Stimulated activated naive CD8-positive, alpha-beta T cell treated with anti-CD3 and anti-CD28 coated beads, Interleukin-15, amount 100 ng/mL, for 72 hours (primary cell): ENCODE measurements at places on chromosomes 7 and 10.

- DNase-seq: no peak
Measured at GRCh38 chr7:5514440-5515035, 90.9 kb upstream of the TNRC18 start.

DNA sequence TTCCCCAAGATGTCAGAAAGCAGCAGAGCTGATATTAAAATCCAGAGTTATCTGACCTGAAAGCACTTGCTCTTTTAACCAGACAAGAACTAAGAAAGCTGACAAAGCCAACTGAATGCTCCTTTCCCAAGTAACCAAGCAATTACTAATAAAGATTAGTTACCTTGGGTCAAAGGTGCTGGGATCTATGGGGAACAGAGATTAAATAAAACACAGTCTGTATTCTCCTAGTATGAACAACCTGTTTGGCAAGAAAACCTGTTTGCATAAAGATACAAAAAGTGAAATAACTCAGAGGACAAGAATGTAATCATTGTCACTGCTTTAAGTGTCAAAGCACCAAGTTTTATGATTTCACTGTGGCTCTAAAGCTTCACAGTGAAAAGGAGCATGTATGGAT is 35.7 kb downstream of the ITPRID1 start:
- no peak for DNase-seq

DNA sequence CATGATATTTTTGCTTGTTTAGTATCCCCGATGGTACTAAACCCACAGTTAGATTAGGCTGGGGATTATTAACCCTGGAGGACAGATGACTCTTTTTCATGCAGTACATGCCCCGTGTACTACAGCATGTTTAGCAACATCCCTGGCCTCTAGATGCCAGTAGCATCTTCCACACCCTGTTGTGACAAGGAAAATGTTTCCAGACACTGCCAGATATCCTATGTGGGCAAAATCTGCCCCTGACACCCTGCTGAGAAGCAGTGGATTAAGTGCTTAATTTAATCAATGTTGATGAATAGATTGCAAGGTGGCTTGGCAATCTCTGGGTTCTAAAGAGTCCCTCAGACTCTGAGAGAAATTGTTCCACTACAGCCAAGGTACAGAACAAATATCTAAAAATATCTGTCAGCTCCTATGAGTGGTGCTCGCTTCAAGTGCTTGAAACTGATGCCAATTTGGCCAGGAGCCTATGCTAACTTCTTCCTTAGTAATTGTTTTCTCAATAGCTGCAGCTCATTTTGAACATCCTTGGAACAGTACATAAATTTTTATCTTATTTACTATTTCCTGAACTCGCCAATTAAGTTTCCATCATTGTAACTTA is 247.0 kb downstream of the SORCS1 start:
- DNase-seq: no peak

GRCh38 chr7:74722153-74722552 is 51.7 kb upstream of the NCF1 start:
- no peak for DNase-seq

GRCh38 chr7:93838966-93839365 is 51.6 kb downstream of the TFPI2 start:
- DNase-seq: no peak

- no peak for DNase-seq
Measured at GRCh38 chr10:44747593-44748172, 163.5 kb upstream of the TMEM72 start.

- DNase-seq: peak; percentile 82
Measured at GRCh38 chr10:43105102-43105955, 28.5 kb downstream of the RET start.

DNA sequence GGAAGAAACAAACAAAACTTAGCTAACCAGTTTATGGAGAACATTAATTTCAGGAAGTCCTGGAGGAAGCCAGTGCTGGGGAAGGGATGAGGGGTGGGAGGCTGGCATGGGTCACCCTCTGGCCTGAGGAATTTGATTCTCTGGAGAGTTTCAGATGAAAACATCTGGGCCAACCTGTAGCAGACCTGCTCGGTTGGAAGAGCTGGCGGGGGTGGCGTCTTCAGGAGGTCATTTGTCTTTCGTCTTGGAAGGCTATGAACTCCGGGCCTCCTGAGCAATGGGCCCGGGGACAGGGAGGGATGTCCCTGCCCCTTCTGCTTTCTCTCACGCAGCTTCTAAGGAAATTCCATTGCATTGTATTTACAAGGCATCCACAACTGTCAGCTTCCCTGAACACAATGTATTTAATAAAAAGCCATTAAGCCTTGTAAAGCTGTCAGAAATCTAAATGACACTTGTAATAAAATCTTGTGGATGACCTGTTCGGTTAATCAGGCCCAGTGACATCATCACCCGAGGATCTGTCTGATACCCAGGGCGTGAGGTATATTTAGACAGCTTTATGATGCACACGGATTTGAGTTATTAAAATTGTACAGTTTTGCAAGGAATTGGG is 250.5 kb downstream of the RAB11FIP2 start:
- DNase-seq: no peak

- DNase-seq: no peak
Measured at GRCh38 chr7:70744492-70744891, 387.5 kb upstream of the GALNT17 start.

- DNase-seq: no peak
Measured at GRCh38 chr10:72764151-72764550, 72.2 kb downstream of the MCU start.

- DNase-seq: peak; percentile 70
Measured at GRCh38 chr7:2405601-2406345, 2.4 kb downstream of the CHST12 start.

DNA sequence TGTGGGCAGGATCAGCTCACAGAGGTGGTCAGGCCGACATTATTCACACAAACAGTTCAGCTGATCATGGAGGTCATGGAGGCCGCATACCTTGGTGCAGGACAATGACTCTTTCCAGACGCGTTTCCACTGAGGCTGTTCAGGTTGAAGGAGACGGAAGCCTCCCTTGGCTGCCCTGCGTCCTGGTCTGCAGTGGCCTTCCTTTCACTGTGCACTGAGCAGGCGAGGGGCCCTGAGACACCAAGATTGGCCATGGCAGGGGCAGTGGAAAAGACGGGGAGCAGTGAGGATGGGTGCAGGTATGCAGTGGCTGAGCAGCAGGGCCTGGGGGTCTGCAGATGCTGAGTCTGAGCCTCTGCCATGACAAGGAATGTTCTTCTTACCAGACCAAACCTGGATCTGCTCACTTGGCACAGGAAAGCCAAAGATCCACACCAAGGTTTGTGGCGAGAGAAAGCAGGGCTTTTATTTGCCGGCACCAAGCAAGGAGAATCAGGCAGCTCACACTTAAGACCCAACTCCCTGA is 263.3 kb downstream of the GLRX3 start:
- no peak for DNase-seq

DNA sequence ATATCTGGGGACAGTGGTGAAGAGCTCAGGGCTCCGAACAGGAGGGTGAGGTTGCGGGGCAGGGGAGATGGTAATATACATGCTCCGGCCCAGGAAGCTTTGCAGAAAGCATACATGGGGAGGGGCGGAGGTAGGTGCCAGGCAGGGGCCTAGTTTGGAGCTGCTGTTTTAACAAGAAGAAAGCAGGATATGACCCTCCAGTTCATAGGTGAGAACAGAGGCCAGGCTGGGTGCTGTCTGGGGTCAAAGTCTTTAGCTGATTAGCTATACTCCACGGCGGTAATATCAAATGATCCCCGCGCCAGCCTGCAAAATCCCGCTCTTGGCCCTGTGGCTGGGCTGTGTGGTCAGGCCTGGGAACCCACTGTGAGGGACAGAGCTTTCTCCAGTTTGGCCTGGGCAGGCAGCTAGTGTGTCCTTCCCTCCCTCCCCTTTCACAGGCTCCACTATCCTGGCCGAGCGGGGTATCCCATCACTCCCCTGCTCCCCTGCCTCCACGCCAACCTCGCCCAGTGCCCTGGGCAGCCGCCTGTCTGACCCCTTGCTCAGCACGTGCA is 95.6 kb downstream of the NEURL1 start:
- DNase-seq: no peak

DNA sequence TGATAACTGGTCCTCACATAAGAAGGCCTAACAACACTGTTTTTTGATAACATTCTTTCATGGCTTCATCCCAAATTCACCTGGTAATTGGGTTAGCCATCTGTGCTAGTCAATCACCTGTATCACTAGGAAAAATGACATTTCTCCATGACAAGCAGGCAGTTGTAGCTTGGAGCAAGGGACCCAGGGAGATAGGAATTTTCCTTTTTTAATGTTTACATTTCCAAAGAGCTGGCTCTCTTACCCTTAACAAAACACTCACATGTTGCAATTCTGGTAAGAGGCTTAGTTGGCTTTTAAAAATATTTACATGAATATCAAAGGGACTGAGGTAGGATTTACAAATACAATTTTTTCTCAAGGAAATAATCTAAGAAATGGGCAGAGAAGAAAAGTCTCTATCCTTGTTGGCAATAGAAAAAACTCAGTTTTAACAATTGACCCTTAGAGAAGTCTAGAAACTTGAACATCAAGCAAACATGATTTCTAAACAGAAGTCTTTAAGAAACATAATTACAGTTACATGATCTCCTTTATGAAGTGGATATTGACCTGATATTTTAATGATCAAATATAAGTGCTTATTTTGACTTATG is 16.1 kb upstream of the AKR1C1 start:
- DNase-seq: no peak

DNA sequence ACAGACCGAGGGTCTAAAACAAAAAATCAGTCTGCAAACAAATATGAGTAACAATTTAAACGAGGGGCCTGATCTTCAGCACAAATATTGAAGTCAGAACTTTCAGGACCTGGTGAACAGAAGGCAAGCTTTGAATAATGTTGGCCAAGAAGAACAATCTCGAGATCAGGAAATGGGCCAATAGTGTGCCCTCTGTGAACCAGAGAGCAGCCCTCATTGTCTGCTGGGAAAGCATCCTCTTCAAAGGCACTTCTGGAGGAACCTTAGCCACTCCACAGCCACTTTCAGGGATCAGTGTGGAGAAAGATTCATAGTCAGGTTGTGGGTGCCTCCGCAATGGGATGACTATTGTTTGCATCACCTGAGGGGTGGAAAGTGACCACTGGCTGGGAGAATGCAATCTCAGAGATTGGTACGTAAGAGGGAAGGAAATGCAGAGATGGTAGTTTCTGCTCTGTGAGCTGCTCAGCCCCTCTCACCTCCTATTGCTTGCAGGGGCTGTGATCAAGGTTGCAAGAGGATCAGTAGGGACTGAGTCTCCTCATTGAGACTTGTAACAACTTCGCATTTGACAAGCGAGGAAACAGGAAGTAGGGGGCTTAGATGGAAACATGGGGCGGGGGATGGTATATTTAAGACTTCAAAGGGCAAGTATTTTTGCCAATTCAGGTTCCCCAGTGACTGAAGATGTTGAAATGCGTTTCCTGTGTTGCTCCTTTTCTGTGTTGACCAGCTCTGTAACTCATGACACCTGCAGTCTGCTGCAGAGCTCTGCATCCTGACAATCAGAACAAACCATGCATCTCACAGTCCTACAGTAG is 28.4 kb upstream of the IFRD1 start:
- peak; percentile 13 for DNase-seq

DNA sequence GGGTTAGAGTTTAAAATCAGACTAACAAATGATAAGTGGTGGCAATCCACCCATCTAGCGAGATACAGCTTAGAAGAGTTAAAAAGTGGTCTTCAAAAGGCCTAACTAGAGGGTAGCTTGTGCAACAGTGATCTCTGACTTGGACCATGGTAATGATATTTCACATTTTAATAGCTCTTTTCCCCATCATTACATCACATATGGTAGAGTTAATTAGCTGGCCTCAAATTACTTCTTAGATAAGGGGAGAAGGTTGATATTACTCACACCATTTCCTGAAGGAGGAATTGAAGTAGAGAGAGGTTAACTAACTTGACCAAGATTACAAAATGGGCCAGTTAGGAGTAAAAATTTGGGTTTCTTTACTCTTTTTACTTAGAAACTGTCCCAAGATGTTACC is 223.6 kb downstream of the PHTF2 start:
- DNase-seq: no peak

- DNase-seq: no peak
Measured at GRCh38 chr7:20290505-20291111, 40.1 kb upstream of the ITGB8 start.

- DNase-seq: no peak
Measured at GRCh38 chr10:18397906-18398305, 253.5 kb downstream of the NSUN6 start.

DNA sequence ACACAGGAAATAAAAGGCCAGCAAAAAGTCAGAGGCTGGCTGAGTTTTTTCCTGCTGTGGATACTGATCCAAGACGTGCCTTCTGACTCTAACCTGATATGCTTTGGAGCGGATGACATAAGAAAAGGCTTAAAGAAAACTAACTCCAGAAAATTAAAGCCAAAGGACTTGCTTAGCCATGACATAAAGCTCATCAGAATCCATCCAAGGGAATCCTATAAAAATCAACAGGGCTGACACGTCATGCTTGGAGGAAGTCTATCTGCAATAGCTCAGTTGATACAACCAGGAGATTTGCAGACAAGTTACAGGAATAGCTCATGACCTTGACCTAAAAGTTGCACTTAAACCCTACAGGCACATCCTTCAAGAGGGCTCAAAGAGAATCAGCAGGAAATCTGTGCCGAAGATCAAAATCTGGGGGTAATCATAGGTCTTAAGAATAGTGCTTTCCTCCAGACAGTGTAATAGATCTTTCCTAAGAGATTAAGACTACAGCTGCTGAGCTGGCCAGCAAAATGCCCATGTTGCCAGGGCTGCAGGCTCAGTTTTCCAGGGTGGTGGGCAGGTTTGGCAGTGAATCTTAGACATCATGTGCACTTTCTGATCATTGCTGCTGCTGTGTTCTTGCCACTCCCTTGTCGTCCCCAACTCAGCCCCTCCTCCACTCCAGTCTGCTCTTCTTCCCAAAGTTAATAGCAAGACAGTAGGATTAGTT is 111.5 kb upstream of the SVIL start:
- no peak for DNase-seq

GRCh38 chr7:112182749-112183148 is 23.4 kb downstream of the DOCK4 start:
- DNase-seq: no peak

DNA sequence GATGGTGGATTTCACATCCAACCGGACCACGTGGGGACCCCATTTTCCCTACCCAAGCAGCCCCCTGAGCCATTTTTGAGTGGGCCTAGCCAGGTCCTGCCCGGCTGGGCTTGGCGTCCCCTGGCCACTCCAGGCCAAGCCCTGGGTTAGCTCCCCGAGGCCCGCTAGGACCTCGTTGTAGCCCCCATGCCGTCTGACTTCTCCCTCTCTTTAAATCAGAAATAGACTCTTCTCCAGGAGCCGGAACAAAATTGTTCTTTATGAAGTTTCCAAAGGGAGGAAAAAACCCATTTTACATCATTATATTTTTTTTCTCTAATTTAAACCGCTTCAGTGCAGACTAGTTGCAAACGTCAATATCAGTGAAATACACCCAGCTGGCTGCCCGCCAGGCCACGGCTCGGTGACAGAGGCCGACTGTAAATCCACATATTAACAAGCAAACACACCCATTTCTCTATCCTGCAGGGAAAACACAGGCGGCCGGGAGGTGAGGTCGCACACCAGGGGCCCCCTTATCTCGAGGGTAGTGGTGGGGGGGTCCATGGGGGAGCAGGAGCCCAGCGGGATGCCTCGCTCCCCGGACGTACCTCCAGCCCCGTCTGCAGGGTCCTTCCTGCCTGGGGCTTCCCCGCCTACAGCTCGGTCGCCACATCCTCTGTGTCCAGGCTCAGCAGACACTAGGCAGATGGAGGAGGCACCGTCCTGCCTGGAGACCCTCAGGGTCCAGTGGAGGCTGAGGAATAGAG is 72.7 kb downstream of the ELFN1 start:
- peak; percentile 47 for DNase-seq

- no peak for DNase-seq
Measured at GRCh38 chr7:107506674-107507339, 37.0 kb downstream of the GPR22 start.

GRCh38 chr7:1284743-1285458 is 52.2 kb downstream of the UNCX start:
- no peak for DNase-seq

GRCh38 chr7:114444196-114444595 is 29.6 kb downstream of the FOXP2 start:
- DNase-seq: no peak
